H9 (cell line): ENCODE measurements at places on chromosomes 3 and 15.
A peak's percentile ranks its signal among the peaks of the same experiment; 100 is the strongest.

GRCh38 chr3:184481984-184482671 lies 79.5 kb upstream of the EPHB3 start:
- DNase-seq: no peak

DNA sequence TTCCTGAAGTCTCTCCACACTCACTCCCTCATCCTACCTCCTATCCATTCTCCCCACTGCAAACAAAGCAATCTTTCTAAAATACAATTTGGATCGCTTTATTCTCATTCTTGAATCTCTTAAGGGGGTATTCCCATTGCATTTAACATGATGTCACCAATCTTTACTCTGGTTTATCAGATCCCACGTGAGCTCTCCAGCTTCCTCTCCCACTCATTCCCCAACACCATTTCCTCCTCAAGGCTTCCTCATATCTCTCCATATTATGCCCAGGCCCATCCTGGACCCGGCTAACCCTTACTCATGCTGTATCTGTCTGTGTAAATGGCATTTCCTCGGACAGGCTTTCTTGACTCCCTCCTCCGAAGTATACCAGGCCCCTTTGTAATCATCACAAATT lies 165.0 kb downstream of the CD47 start:
- no peak for DNase-seq

DNA sequence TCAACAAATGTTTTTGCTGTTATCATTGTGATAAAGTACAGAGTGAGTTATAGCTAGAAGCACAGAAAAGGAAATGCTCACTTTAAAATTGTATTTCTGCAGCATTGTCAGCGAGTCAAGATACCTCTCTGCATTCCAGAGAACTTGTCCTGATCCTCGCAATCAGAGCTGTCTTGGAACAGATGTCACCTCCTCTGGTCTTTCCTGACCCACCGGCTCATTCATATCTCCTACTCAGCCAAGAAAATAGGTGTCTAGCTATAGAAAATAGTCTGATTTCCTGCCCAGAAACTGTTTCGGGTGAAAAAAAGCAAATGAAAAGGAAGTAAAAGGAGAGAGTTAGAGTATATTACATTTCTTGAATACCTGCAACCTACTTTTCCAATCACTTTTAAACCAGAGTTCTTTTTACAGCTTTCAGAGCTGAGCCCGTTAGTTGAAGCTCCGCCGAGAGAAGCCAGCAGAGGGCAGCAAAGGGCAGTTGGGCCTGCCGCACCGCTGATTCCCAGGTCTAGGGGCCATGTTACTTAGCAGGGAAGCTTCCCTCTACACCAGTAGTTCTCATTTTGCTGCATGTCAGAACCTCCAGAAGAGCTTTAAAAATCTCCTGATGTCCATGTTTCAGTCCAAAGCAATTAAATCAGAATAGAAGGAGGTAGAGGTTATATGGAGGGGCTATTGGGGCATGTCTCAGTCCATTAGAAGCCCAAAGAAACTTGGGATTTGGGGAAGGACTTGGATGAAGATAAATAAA lies 185.7 kb upstream of the THRB start:
- peak; percentile 76 for DNase-seq

DNA sequence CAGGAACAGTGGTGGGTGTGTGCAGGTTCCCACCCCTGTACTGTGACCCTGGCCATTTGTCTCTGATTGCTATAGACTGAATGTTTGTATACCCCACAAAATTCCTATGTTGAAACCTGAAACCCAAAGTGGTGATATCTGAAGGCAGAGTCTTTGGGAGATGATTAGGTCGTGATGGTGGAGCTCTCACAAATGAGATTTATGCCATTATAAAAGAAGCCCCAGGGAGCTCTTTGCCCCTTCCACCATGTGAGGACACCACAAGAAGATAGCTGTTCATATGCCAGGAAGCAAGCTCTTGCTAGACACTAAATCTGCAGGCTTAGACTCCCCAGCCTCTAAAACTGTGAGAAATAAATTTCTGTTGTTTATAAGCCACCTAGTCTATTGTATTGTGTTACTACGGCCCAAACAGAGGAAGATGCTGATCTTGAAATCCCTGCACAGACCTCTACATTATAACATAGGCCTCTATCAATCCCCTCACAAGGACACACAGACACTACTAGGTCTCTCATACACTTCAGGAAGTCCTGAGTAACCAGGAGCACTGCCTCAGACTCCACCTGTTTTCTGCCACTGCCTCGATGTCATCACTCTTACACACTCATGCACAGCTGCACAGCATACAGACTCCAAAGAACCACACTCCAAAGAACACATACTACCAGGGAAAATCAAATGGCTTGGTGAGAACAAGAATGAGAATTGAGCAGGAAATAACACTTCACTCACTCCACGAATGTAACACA lies 14.7 kb downstream of the IGSF11 start:
- DNase-seq: no peak

DNA sequence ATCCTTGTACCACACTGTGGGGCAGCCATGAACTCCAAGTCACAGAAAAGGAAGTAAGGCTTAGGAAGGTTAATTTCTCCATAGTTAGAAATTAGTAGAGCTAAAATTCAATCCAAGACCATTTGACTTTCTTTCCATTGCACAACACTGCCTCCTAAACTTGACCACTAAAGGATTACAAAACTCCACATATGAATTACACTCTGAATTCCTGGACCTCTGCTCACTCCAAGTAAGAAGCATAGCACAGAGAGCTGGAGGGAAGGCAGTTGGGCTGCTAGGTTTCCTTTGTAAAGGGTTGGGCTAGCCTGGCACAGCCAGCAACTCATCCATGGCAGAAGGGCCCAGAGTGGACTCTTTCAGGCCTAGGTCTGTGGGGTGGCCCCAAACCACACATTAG lies 134.4 kb downstream of the MYLK start:
- DNase-seq: no peak

DNA sequence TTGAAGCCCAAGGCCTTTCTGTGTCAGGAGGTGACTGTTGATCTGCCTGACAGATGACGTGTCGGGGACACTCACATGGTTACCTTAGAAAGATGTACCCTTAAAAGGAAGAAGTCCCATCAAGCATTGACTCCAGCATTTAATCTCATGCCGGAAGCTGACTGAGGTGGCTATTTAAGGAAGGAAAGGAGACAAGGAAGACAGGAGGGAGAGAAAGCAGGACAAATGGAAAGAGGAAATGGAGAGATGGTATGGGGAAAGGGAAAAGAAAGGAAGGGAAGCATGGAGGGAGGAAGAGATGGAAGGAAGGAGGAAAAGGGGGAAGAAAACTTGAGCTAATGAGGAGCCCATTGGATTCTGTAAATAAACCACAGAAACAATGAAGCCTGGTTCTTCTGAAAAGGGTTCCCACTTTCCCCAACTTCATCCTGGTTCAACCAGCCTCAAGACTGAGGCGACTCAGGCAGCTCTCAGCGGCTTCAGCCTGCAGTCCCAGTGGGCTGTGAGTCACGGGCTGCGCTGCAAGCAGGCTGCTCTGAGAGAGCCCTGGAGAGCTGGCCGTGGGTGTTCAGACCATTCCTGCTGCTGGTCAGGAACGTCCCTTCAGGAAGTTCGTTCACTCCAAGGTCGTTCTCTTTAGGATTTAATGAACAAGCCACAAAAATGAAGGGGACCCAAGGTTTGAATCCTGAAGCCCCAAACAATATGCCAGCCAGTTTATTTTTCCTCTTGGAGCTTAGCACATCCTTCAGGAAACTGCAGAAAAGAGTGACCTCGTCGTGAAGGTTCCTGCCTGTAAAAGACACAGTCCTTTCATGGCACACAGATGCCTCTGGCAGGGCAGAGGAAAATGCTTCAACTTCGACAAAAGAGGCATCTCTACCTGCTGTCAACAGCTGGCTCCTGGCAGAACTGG lies 69.6 kb upstream of the THBS1 start:
- DNase-seq: no peak

- DNase-seq: no peak
These were observed 10.4 kb downstream of the VILL start for GRCh38 chr3:38000965-38001455.

DNA sequence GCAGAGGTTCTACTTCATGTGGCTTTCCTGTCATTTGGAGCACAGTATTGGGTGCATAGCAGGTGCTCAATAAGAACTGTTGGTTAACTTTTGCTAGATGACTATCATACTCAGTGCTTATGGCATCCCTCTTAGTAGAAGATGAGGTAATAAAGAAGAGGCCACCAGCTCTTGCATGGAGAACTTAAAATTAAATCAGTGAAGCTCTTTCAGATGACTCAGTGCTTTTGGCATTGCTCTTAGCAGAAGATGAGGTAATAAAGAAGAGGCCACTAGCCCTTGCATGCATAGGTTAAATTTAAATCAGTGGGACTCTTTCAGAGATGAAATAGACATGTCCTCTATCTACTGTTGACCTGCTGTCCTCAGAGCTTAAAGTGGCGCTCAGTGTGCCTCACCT lies 109.4 kb upstream of the FGF7 start:
- DNase-seq: no peak

DNA sequence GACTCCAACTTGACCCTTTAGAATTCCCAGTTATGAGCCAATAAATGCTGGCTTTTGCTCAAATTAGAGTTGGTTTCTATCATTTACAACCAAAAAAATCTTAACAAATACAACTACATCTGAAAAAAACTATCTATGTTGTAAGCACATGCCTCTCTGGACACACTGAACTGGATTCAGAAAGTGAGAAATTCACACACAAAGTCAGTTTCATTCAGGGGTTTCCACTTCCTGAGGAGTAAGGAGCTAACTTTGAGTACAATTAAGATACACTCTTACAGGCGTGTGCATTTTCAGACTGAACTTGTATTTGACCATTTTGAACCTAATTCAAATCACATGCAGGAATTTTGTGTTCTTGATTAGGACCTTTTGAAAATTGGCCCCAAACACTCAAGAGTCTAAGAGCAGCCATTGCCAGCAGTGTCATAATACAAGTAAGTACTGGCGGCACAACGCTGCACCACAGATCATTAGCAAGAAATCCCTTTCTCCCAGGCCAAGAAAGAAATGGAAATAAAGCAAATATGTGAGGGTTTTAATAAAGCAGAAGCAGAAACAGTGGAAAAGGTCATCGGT lies 31.2 kb downstream of the LINS1 start:
- no peak for DNase-seq
